Kidney capillary endothelial cell (primary cell): ENCODE measurements at places on chromosomes 5 and 9.

- no peak for DNase-seq
Measured at GRCh38 chr5:98299435-98299834, 474.0 kb upstream of the RGMB start.

GRCh38 chr9:81841333-81841732, 86.9 kb upstream of the SPATA31D4 start:
- no peak for DNase-seq

DNA sequence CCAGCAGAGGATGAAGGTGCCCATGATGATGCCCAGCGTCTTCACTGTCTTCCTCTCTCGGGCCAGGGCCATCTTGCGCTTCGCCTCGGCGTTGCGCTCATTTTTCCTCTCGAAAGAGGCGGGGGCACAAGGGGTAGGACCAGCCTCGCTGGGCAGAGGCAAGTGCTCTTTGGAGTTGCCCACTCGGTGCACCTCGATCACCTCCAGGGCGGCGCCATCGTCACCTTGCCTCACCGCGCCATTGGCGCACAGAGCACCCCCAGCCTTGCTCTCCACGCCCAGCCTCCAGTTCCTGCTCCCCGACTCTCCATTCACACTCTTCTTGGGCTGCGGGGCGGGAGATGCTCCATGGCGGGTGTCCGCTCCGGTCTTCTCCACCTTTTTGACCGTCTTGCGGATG, 1.6 kb downstream of the HTR1A start:
- DNase-seq: no peak

GRCh38 chr5:172846249-172846648, 12.2 kb downstream of the ERGIC1 start:
- DNase-seq: no peak

- no peak for DNase-seq
Measured at GRCh38 chr5:100828071-100828897, 74.8 kb downstream of the ST8SIA4 start.

GRCh38 chr9:137811283-137811870, 66.2 kb upstream of the CACNA1B start:
- DNase-seq: no peak

DNA sequence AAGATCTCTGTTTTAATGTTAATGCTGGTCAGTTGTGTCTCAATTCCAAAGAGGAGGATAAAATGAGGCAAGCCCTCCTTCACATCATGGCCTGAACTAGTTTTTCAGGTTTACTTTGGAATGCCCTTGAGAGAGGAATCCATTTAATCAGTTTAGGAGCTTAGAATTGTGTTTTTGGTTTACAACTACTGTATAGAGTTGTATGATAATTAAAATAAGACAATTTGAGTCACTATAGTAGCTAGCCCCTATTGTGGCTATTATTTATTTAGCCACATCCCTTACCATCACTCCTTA, 107.8 kb upstream of the PRLR start:
- no peak for DNase-seq
